ENCODE measurements at places on chromosomes 12 and 14. TPM values are rescaled to one million over a fixed set of nuclear protein-coding genes. Genes with fewer than 3 reads are reported as not detected.

DNA sequence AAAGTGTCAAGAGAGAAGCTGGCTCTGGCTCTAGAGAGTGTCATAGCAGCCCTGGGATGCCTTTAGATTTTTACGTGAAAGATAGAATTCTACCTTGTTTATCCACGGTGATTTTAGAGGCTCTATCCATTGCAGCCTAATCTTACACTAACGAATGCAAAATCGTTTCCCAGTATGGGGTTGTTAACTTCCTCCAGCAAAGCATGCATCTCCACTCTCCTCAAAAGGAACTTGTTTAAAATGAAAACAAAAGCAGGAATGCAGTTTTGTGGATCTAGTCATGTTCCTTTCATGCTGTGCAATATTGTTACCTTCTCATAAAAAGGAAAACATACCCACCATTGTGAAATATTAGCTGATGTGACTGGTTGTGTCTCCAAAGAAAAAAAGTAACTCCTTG lies 88.4 kb downstream of the ANO2 start:
- H3K27ac ChIP-seq = no peak overlapping the region
- no peak overlapping the region for H3K4me3 ChIP-seq
- H3K4me1 ChIP-seq = no peaks in the 10 kb centered on the region
- no peak for DNase-seq

GRCh38 chr14:99874306-99874705 lies 81.1 kb downstream of the EML1 start:
- no peaks in the 10 kb centered on the region for H3K4me1 ChIP-seq
- no peak overlapping the region for H3K27ac ChIP-seq
- no peaks in the 10 kb centered on the region for H3K36me3 ChIP-seq
- no peaks in the 10 kb centered on the region for H3K27me3 ChIP-seq
- H3K4me3 ChIP-seq = no peak overlapping the region
- no peak for DNase-seq

DNA sequence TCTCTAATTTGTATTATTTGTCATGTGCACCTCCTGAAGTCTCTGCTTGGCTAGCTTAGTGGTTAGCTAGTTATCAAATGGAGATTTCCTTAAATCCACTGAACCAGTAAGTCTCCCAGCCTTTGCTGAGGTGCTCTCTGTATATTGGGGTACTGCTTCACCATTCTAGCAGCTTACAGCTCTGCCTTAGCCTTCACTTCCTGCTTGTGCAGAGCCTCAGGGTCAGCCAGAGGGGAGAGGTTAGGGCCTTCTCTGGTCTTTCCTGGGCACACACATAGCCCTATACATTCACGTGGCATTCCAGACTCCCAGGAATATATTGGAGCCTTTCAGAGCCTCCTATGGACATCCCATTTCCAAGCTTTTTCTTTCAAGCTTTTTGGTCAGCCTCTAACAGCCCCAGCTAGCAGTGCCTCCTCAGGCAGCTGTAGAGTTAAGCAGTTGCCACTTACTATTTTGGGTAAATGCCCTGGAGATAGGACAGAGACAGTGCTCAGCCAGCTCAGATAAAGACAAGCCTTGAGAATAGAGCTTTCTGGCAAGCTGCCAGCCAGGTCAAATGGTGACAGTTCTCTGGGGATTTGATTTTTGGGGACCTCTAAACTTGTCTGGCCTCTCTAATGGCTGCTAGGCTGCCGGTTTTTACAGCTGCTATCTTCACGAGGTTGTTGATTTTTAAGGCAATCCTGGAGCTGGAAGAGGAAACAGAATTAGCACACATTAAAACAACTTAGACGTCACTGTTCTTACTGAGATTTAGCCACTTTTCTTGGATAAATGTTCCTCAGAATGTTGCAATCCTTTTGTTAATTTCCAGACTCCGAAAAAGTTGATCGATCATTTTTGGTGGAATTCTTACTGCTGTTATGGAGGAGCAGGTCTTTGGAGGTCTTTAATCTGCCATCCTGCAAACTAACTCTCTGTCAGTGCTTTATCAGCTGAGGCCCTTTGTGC lies 32.9 kb downstream of the FBXW8 start:
- H3K27ac ChIP-seq = no peak overlapping the region
- no peak overlapping the region for H3K4me3 ChIP-seq
- peaks cover 6% of the 10 kb centered on the region for H3K36me3 ChIP-seq

GRCh38 chr12:4111010-4111409 lies 162.6 kb upstream of the CCND2 start:
- H3K4me1 ChIP-seq = no peaks in the 10 kb centered on the region
- H3K27ac ChIP-seq = no peak overlapping the region
- no peak for DNase-seq
- no peaks in the 10 kb centered on the region for H3K27me3 ChIP-seq
- H3K4me3 ChIP-seq = no peak overlapping the region

DNA sequence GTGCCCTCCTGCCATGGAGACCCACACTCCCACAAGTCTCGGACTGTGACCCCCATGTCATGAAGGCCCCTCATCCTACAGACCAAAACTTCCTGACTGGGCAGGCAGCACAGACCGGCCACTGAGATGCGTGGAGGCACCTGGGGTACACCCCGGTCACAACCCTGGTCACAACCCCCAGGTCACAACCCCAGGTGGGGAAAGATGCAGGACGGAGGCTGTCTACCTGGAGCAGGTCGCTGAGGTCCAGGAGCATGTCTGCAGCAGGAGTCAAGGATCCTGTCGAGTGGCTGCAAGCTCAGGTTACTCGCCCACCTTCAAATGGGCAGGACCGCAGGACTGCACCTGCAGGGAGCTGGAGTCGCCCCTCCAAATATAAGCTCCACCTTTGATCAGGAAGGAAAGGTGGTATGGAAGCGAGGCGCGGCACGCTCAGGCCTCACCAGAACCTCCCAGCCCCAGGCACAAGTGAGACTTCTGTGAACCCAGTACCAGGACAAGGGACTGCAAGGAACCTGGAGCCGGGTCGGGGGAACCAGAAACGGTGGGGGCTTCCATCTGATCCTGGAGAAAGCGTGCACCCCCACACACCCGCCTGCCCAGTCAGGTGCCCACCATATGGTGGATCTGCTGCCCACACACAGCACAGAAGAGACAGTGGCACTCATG lies 8.1 kb downstream of the BTBD6 start:
- no peak overlapping the region for H3K27ac ChIP-seq
- no peak overlapping the region for H3K4me3 ChIP-seq
- H3K4me1 ChIP-seq = no peaks in the 10 kb centered on the region
- H3K27me3 ChIP-seq = no peaks in the 10 kb centered on the region

GRCh38 chr12:71636704-71637115 lies 26.9 kb downstream of the ZFC3H1 start:
- H3K36me3 ChIP-seq = peaks cover 10% of the 10 kb centered on the region
- no peak overlapping the region for H3K4me3 ChIP-seq
- no peak overlapping the region for H3K27ac ChIP-seq
- H3K27me3 ChIP-seq = no peaks in the 10 kb centered on the region
- DNase-seq = peak; percentile 70

GRCh38 chr12:89539426-89540223 lies 13.8 kb upstream of the POC1B start:
- no peaks in the 10 kb centered on the region for H3K27me3 ChIP-seq
- no peak overlapping the region for H3K27ac ChIP-seq

- H3K4me3 ChIP-seq = no peak overlapping the region
- H3K27me3 ChIP-seq = no peaks in the 10 kb centered on the region
- peaks cover 10% of the 10 kb centered on the region for H3K36me3 ChIP-seq
- DNase-seq = peak; percentile 59
These were observed 71.3 kb downstream of the ANKRD9 start for GRCh38 chr14:102437997-102438915.

GRCh38 chr12:2853626-2854025 lies 3.2 kb downstream of the TEX52 start:
- no peak overlapping the region for H3K4me3 ChIP-seq
- H3K36me3 ChIP-seq = peaks cover 11% of the 10 kb centered on the region
- no peaks in the 10 kb centered on the region for H3K27me3 ChIP-seq
- no peak overlapping the region for H3K27ac ChIP-seq

GRCh38 chr12:76332606-76333005 lies 15.6 kb downstream of the BBS10 start:
- H3K36me3 ChIP-seq = no peaks in the 10 kb centered on the region
- peaks cover 6% of the 10 kb centered on the region for H3K4me1 ChIP-seq
- no peaks in the 10 kb centered on the region for H3K27me3 ChIP-seq
- no peak overlapping the region for H3K27ac ChIP-seq

GRCh38 chr12:106145539-106146447 lies 7.0 kb upstream of the NUAK1 start:
- no peak overlapping the region for H3K4me3 ChIP-seq
- no peaks in the 10 kb centered on the region for H3K36me3 ChIP-seq
- DNase-seq = no peak
- 0 out of 2 replicates have a peak, but pooled peaks cover 3% of the 10 kb centered on the region for H3K4me1 ChIP-seq
- no peak overlapping the region for H3K27ac ChIP-seq

DNA sequence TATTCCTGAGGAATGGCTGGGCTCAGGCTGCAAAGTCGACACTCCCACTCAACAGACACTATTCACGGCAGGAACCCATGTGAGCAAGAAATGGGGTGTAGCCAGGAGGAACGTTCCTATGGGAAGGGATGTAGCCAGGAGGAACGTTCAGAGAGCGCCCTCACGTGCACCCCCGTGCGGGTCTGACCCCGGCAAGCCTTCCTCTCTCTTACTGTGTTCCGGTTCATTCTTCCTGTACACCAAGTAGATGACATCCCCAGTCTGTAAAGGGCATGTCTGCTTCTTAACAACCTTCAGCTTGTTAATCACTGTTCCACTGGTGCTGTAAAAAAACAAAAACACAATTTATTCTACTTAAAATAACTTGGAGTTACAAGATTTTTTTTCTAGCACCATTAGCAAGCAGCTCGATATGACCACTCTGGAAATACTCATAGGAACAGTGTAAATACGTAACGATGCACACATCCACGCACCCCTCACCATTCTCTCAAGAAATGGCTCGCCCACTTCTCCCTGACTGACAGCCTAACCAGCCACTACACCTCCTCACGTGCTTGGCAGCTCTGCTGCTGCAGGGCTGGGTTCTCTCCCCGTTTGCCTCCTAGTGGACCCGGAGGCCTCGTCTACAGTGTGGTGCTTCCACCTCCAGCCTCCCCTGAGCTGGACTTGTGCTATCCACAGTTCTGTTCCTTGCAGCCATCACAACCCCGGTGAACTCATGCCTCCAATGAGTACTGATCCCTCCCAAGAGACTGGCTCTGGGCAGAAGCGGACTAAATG lies 15.1 kb downstream of the CHFR start:
- H3K4me1 ChIP-seq = no peaks in the 10 kb centered on the region
- no peak overlapping the region for H3K4me3 ChIP-seq
- peaks cover 31% of the 10 kb centered on the region for H3K36me3 ChIP-seq
- H3K27me3 ChIP-seq = no peaks in the 10 kb centered on the region
- no peak for DNase-seq

DNA sequence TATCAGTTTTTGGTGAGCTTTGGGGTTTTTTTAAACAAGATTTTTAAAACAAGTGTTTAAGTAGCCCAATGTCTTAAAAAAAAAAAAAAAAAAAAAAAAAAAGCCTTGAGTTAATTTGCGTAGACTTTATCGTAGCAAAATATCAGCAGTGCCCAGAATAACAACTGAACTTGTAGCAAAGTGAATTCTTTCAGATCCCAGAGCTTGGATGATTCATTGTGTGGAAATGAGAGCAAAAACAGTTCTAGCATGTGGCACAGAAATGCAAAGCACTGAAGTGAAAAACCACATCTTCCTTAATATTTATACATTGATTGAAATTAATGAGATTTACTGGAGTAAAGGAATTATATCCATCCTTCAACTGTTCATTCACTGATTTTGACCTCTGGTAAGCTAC lies 258.1 kb downstream of the EGLN3 start:
- no peaks in the 10 kb centered on the region for H3K36me3 ChIP-seq
- no peak for DNase-seq
- no peaks in the 10 kb centered on the region for H3K27me3 ChIP-seq
- H3K4me3 ChIP-seq = no peak overlapping the region
- H3K27ac ChIP-seq = no peak overlapping the region

GRCh38 chr12:101945369-101946232 lies 68.2 kb downstream of the DRAM1 start:
- peak; percentile 39 for DNase-seq
- H3K27ac ChIP-seq = no peak overlapping the region
- H3K4me1 ChIP-seq = peaks cover 15% of the 10 kb centered on the region

DNA sequence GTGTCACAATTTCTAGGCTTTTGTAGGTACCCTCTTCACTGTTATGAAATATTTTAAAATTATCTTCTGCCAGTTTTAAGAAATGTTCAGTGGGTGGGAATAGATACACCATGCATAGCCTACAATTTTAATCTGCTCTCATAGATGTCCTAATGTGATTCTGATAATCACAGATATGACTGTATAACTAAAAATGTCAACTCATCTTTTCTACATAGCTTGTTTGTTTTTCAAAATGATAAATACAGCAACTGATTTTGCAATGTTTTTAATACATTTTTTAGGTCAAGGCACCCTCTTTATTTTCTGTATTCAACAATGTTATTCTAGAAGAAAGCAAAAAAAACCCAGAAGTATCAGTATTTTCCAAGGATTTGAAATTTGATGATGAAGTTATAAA lies 61.6 kb downstream of the LRRC9 start:
- no peak overlapping the region for H3K27ac ChIP-seq
- no peak overlapping the region for H3K4me3 ChIP-seq
- no peaks in the 10 kb centered on the region for H3K4me1 ChIP-seq
- no peak for DNase-seq

DNA sequence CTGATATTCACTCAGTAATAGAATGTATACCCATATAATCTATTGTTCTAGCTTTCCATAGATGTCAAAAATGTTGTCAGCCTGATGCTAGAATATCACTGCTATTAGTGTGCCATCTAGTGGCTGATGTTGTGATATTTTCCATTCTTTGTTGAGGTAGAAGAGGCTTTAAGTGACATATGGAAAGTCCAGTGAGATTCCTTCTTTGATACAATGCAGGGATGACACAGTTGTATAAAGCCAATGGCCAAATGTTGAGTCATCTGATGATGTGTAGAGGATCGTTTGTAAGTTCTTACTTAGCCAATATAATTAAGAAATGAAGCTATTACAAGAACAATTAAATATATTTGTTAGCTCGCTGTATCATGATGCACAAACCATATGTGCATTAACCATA lies 58.1 kb upstream of the PCED1B start:
- H3K36me3 ChIP-seq = no peaks in the 10 kb centered on the region
- no peak overlapping the region for H3K4me3 ChIP-seq
- peaks cover 7% of the 10 kb centered on the region for H3K27me3 ChIP-seq

- no peak for DNase-seq
- H3K36me3 ChIP-seq = peaks cover 1% of the 10 kb centered on the region
- peaks cover 72% of the 10 kb centered on the region for H3K4me1 ChIP-seq
- H3K27me3 ChIP-seq = no peaks in the 10 kb centered on the region
These were observed 26.3 kb downstream of the HIP1R start for GRCh38 chr12:122861587-122861970.

Gene HOXC6
- total RNA-seq = not detected

Gene AVPR1A
- total RNA-seq = not detected

Gene CALM1
- total RNA-seq = 346 TPM

Gene RIMBP2
- total RNA-seq = not detected

Gene ACSM4
- not detected for total RNA-seq
